ENCODE measurements at places on chromosomes 2 and 18.
A peak's percentile ranks its signal among the peaks of the same experiment; 100 is the strongest.

GRCh38 chr2:237456200-237456843 lies 30.7 kb upstream of the MLPH start:
- peak; percentile 94 for DNase-seq

GRCh38 chr2:191618046-191618780 lies 59.7 kb upstream of the NABP1 start:
- no peak for DNase-seq

- no peak for DNase-seq
Measured at GRCh38 chr2:6418291-6418690, 447.4 kb downstream of the CMPK2 start.

DNA sequence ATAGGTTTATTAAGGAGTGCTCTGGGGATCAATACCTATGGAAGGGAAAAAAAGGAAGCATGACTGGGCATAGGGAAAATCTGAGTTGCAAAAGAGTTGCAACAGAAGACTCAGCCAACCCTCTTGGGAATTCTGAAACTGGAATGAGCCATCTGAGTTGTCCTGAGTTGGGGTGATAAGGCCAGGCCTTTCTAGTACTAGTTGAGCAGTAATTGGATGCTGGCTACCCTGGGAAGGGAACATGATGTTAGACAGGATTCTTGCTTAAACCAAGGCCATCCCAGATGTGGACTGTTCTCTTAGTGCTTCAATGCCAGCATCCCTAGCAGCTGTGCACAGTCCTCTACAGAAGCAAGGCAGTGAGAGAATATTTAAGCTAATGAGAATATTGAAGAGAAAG lies 348.8 kb upstream of the GULP1 start:
- no peak for DNase-seq

- DNase-seq: no peak
Measured at GRCh38 chr18:62797329-62797728, 82.0 kb downstream of the PHLPP1 start.

DNA sequence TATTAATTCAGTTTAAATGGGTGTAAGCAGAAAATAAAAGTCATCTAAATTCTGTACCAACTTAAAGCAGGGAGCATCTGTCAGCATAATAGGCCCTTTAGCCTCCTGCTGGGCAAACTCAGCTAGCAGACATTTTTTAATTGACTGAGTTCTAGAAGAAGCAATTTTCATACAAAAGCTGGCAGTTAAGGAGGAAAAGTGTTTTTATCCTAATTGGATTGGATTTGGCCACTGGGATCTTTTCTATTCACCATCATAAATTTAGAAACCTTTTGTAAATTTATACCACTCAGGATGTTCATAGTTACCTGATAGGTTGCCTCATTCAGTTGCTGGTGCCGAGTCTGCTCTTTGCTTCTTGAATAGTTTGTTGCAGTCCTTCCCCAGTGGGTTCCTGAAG lies 262.7 kb upstream of the FSIP2 start:
- no peak for DNase-seq

DNA sequence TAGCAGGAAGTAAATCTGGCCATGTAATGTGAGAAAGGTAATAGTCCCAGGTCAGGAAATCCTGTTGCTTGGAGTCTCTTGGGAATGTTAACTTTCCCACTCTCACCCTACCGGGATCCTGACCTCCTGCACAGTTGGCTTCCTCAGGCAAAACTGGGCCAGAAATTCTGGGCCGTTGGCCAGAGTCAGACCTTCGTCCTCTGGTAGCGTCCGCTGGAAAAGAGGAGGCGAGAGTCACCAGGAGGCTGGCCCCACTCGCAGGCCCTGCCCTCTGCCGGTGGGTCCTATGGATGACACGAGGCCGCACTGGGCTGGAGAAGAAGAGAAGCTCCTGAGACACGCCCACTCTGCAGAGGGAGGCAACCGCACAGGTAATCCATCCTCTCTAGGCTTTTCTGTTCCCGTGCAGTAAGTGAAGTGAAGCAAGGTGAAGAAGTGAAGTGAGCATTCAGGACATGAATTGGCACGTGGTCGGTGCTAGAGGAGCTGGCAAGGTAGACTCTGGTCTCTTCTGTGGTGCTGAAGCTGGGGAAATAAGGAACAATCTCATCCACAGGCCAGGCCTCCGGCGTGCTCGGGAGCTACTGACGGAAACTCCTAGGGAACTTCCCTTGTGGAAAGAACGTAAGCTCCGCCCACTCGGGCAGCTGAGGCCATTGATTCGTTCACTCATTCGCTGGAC lies 182.7 kb upstream of the GLI2 start:
- DNase-seq: peak; percentile 57

- DNase-seq: no peak
Measured at GRCh38 chr2:130150181-130151144, 5.6 kb upstream of the CCDC74B start.

- no peak for DNase-seq
Measured at GRCh38 chr18:11541179-11541578, 68.2 kb upstream of the SLC35G4 start.

GRCh38 chr18:79987566-79987965 lies 797 bp downstream of the TXNL4A start:
- no peak for DNase-seq

- DNase-seq: no peak
Measured at GRCh38 chr2:205948496-205948837, 137.5 kb downstream of the INO80D start.

- no peak for DNase-seq
Measured at GRCh38 chr2:172456002-172456401, 28.6 kb downstream of the ITGA6 start.

GRCh38 chr2:61443342-61444041 lies 27.4 kb downstream of the USP34 start:
- no peak for DNase-seq

DNA sequence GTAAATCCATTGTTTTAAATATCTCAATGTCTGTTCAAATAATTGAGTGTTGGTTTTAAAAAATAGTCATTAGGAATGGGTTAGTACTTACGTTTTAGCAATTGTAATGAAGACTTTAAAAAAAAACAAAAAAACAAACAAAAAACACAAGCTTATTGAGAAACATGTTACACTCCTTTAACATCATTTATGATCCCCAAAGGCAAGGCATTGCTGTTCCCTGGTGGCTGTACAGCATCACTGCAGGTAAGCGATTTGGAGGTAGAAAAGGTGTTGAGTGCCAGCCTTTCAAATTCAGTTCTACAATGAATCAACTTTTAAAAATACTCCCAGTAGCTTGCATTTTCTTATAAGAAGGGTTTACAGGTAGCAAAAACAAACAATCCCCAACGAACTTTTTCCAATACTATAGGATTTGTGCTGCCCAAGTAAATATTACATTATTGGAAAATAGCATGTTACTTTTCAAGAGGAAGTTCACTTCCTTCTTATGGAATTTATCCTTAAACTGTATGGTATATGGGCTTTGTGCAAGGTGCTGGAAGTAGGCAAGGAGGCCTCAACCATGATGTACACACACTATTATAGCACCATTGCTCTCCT lies 27.5 kb downstream of the CNRIP1 start:
- peak; percentile 26 for DNase-seq

- peak; percentile 95 for DNase-seq
Measured at GRCh38 chr2:240250985-240251847, 110.8 kb upstream of the OTOS start.

DNA sequence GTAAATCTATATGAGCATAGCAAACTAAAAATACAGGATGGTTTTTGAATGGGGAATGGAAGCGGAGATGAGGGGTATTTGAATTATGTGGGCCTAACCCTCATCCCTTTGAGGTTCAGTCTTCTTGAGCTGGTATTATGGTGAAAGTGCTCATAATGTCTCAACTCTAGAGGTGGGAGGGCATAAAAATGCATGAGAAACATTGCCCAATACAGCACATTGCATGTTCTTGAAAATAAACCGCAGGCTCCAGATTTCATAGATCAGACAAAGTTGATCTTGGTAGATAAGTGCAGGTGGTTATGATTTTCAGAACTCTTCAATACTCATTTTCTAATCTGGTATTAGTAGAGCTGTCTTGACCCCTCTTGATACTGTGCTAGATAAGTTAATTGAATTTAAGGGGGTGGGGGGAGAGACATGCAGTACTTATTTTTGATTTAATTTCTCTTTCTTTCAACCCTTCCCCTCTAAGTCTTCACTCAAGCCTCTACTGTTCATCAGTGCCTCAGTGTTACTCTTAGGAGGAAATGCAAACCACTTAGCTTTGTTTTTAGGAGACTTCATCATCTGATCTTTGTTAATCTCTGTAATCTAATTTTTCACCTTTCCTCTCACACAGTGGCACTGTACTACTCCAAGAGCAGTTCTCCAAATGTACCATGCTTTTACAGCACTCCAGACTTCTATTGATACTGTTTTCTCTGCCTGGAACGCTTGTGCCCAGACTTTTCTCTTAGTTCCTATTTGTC lies 22.2 kb downstream of the XRCC5 start:
- DNase-seq: no peak

DNA sequence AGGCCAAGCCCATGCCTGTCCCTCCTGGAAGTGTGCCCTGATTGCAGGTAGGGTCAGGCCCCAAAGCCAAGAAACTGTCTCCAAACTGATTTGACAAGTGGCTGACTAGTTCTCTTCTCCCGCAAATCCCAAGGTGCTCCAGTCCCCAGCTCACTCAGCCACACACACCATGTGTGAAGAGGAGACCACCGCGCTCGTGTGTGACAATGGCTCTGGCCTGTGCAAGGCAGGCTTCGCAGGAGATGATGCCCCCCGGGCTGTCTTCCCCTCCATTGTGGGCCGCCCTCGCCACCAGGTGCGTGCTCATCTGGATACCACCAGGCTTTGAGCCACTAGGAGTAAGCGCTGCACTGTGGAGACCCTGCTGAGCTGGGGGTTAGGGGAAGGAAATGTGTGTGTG lies 8.3 kb downstream of the ACTG2 start:
- no peak for DNase-seq

- DNase-seq: no peak
Measured at GRCh38 chr2:65501074-65501473, 68.7 kb upstream of the SPRED2 start.

DNA sequence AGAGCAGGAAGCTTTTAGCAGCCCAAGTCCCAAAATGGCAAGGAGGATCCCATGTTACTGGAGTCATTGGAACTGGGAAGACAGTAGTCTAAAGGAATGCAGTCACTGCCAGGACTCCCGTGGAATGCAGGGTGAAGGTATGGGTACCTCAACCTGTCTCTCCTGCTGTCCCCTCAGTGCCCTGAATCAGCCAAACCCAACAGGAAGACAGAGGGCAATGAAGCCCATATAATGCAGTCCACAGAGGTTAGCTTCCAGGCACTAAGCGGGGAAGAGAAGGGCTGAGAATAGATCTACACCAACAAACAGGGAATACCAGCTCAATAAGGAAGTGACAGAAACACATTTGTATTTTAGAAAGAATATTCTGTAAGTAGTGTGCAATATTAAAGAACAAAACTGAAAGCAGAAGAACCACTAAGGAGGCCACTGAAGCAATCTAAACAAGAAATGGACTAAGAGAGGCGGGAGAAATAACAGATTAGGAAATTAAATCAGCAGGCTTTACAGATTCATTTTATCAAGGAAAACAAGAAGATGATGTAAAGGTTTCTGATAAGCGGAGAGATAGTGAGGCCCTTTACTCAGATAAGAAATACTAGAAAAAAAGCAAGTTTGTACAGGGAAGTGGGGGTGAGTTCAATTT lies 8.3 kb downstream of the NEMP2 start:
- DNase-seq: no peak

GRCh38 chr2:187642498-187642897 lies 88.3 kb upstream of the TFPI start:
- no peak for DNase-seq

- DNase-seq: no peak
Measured at GRCh38 chr2:44148999-44149398, 19.7 kb upstream of the PPM1B start.

DNA sequence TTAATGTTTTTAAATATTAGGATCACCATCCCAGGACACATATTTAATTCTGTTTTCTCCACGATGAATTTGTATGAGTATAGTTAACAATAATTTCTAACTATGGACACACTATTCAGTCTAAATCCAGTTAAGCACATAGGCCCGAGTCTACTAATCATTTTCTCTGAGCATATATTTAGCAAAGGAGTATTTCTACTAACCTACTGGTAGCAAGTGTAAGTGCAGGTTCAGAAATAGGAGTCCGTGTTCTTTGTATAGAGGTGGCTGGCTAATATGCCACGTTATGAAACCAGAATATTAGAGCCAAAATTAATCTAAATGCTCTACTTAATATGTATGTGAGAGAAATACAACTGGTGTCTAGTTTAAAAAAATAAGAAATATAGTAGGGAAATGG lies 416.6 kb upstream of the NXPH2 start:
- DNase-seq: no peak

DNA sequence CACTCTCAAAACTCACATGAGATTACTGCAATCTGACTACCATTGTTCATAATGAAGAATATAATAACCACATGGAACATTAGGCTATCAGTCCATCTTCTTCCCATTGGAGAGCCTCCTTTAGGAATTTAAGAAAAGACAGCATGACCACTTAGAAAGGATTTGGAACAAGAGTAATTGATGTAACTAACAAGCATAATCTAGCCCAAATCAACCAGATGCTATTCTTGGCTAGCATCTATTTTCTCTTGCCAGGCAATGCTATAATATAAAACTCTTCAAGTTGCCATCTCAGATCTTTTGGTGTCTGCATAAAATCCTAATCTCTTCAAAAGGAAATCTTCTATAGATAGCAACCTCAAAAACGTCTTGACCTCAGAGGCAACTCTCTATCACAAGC lies 152.0 kb upstream of the REG3G start:
- no peak for DNase-seq

- no peak for DNase-seq
Measured at GRCh38 chr2:228763379-228763981, 507.6 kb downstream of the PID1 start.

- peak; percentile 6 for DNase-seq
Measured at GRCh38 chr2:168948621-168949212, 47.6 kb downstream of the G6PC2 start.

GRCh38 chr2:46461011-46461674 lies 18.2 kb upstream of the TMEM247 start:
- DNase-seq: peak; percentile 53

DNA sequence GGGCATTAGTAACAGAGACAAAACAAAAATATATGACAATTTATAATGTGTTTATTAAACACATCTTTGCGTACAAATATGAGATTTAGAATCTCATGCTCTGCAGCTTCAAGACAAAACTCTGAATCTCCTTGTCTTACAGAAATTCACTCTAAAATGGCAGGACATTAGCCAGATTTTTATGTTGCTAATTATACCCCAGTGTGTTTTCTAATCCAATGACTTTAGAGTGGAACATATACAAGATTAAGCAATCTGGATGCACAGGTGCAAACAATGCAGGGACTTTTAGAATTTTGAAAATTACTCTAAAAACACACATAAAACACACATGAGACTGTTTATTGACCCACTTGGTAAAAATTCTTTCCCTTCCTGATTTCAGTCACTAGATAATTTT lies 85.9 kb downstream of the CALCRL start:
- DNase-seq: no peak

DNA sequence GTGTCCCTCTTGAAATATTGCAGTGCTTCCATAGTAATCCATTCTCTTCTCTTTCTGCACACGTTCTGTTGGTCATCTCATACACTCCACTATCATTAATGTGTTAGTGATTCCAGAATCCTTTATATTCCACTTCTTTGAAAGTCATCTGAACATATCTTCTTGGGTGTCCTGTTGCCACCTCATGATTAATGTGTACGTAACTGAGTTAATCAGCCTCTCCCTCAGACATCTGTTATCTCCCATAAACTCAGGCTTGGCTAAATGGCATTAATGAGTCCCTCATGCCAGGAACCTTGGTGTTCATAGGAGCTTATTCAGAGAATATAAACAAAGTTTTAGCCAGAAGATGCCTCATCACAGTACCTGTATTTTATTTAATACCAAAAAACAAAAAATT lies 126.4 kb downstream of the NCOA1 start:
- DNase-seq: no peak
